ENCODE measurements at places on chromosomes 7 and 10. TPM values are rescaled to one million over a fixed set of nuclear protein-coding genes. Genes with fewer than 3 reads are reported as not detected.
A peak's percentile ranks its signal among the peaks of the same experiment; 100 is the strongest.

DNA sequence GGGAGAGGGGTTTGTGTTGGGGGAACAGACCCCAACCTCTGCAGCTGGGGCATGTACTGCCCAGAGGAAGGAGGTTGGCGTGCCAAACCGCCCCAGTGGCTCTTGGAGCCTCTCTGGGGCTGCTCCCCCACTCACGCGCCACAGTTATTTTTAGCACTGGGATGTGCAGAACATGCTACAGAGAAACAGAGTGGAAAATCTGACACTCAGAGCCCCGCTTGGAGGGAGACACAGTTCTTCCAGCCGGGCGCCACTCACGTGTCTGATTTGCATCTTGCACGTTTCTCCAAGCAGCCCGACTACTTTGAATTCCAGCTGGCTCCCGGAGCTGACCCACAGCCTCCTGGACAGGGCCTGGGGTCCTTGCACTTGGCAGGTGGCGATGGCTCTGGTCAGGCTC, 182.0 kb downstream of the RPS24 start:
- peaks cover 47% of the 10 kb centered on the region for H3K4me1 ChIP-seq
- H3K4me3 ChIP-seq, result no peak overlapping the region
- H3K27ac ChIP-seq, result peak overlapping the region; percentile 37
- no peaks in the 10 kb centered on the region for H3K36me3 ChIP-seq
- H3K27me3 ChIP-seq, result no peaks in the 10 kb centered on the region
- peak; percentile 89 for DNase-seq

DNA sequence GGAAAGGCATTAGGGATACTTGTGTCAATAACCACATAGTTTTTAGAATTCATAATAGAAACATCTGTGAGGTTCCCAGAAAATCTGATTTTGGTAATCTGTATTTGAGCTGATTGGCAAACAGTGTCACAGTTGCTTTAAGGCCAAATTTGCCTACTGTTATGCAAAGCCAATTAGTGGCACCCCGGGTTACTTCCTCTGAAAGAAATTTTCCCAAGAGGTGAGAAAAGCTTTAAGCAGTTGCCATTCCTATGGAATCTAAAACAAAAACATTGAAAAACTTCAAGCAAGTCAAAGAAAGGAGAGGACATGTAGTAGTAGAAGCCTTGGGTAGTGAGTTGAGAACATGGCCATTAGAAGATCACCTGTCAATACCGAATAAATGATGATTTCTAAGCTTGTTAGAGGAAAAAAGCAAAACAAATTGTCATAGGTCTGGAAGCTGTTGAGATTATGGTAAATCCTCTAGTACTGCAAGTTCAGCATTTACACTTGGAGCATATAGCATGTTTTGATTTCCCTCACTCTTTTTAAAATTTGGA, 176.8 kb downstream of the TWIST1 start:
- H3K4me3 ChIP-seq, result no peak overlapping the region
- no peaks in the 10 kb centered on the region for H3K4me1 ChIP-seq
- no peaks in the 10 kb centered on the region for H3K27me3 ChIP-seq
- H3K27ac ChIP-seq, result no peak overlapping the region
- no peak for DNase-seq

The A1CF gene
- total RNA-seq, result not detected

The BAG3 gene
- 126 TPM for total RNA-seq

The SPOCK2 gene
- 19.3 TPM for total RNA-seq

Measured in right atrium auricular region (tissue), 2 donors.